ENCODE measurements at places on chromosomes 2 and 18.

DNA sequence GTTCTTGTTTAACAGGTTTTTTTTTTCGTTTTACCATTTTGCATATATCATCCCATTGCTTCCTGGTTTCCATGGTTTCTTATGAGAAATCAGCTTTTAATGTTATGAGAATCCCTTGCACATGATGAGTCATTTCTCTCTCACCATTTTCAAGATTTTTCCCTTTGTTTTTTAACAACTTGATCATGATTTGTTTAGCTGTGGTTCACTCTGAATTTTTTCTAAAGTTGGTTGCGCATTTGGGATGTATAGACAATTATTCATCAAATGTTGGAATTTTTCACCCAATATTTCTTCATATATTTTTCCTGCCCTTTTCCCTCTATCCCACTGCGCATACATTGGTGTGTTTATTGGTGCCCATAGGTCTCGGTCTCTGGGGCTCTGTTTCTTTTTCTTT is 42.4 kb upstream of the BIN1 start:
- DNase-seq, result no peak

DNA sequence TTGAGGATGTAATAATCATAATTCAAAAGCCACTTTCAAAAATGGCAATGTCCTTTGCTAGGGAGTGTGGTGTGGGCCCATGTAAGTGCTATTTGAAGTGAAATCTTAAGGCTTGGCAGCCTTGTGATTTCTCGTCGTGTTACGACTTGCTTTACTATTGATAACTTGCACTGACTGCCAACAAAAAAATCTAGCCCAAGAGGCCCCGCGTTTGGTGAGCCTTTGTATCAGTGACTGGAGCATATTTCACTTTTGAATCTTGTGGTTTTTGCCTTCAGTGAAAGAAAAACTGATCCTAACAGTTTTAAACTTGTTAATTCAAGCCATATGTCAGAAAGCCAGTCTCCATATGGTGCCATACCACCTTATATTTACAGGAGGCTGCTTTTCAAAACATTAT is 248.0 kb downstream of the TMEM182 start:
- no peak for DNase-seq

- DNase-seq, result no peak
Measured at GRCh38 chr18:76505614-76506013, 10.6 kb upstream of the ZNF516 start.

DNA sequence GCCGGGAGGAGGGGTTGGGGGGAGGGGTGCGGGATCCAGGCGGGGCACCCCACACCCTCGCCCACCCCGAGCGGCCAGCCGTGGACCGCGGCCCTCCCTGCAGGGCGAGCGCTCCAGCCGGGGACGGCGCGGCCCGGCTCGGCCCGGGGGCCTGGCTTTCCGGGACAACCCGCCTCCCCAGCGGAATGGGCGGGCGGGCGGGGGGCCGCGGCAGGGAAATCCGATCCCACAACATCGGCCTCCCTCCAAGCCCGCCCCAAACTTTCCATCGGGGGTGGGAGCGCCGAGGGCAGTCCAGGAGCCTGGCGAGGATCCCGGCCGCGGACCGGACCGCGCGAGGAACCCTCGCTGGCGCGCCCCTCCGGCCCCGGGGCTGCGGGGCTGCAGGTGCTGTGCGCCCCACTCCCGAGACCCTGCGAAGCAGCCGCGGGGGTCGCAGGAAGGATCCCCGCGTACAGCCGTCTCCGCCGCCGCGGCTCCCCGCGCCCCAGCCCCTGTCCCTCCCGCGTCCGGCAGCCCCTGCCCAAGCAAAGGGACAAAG is 529 bp downstream of the SEMA4C start:
- no peak for DNase-seq

- DNase-seq, result no peak
Measured at GRCh38 chr2:159863526-159864160, 65.6 kb upstream of the CD302 start.

- no peak for DNase-seq
Measured at GRCh38 chr18:54878159-54878622, 49.9 kb downstream of the RAB27B start.
